NCI-H460 (cell line): ENCODE measurements at places on chromosomes 4 and X. TPM values are rescaled to one million over a fixed set of nuclear protein-coding genes. Genes with fewer than 3 reads are reported as not detected.

Gene UGT2B15
- not detected in 2 replicates for total RNA-seq

Gene ERVMER34-1
- 3.2 and 3.5 TPM in 2 replicates for total RNA-seq

Gene GAGE12H
- total RNA-seq: not detected in 2 replicates

Gene GABRG1
- 0.84 and 0.92 TPM in 2 replicates for total RNA-seq

Gene ETFDH
- 35.3 and 38.9 TPM in 2 replicates for total RNA-seq

Gene RNF128
- 0.12 TPM in 1 of 2 replicates, not detected in the other for total RNA-seq

Gene CPE
- total RNA-seq: 1.1 and 2.1 TPM in 2 replicates

Gene NDST4
- total RNA-seq: 0.06 and 0.07 TPM in 2 replicates

Gene RAP2C
- total RNA-seq: 26.4 and 31.2 TPM in 2 replicates

Gene S100G
- total RNA-seq: not detected in 2 replicates

Gene MAGED1
- 35.7 and 49.2 TPM in 2 replicates for total RNA-seq

Gene EMCN
- total RNA-seq: not detected in 2 replicates

Gene HTR2C
- total RNA-seq: not detected in 2 replicates

Gene TMSB15B
- total RNA-seq: 4.8 and 7.4 TPM in 2 replicates

Gene STK32B
- 1.5 and 1.6 TPM in 2 replicates for total RNA-seq

Gene PABPC4L
- 0.15 TPM in 1 of 2 replicates, not detected in the other for total RNA-seq

Gene PPEF2
- total RNA-seq: not detected in 2 replicates

Gene COL4A6
- 157 and 177 TPM in 2 replicates for total RNA-seq
